ENCODE measurements at places on chromosomes 2 and 18. TPM values are rescaled to one million over a fixed set of nuclear protein-coding genes. Genes with fewer than 3 reads are reported as not detected.
A peak's percentile ranks its signal among the peaks of the same experiment; 100 is the strongest.

GRCh38 chr2:69554981-69555380, 88.6 kb downstream of the AAK1 start:
- no peak for DNase-seq
- H3K4me3 ChIP-seq, result peak overlapping the region; percentile 33
- peaks cover 6% of the 10 kb centered on the region for H3K36me3 ChIP-seq
- peaks cover 41% of the 10 kb centered on the region for H3K4me1 ChIP-seq

DNA sequence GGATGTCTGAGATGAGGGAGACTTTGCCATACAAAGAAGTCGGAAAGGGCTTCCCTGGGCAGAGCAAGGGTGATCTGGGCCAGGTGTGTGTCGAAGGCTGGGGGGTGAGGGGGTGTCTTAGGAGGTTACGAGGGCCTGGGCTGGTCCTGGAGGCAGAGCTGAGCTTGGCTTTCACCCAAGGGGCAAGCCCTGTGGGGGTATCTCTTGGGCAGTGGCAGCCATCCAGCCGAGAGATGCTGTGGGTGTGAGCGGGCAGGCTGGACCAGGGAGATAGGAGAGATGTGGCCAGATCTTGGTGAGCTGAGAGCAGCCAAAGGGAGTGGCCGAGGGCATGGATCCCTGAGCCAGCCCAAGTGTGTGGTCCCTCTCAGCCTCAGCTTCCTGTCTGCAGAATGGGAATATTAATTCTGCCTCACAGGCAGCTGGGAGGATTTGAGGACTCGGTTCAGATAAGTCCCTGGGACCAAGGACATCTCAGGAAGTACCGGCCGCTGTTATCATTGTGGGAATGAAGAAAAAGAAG, 33.0 kb downstream of the MAL start:
- no peak overlapping the region for H3K27ac ChIP-seq
- H3K27me3 ChIP-seq, result peaks cover 11% of the 10 kb centered on the region
- DNase-seq, result peak; percentile 10
- H3K4me3 ChIP-seq, result no peak overlapping the region

The MERTK gene
- total RNA-seq, result 0.67 TPM

- H3K4me1 ChIP-seq, result no peaks in the 10 kb centered on the region
- H3K27me3 ChIP-seq, result peaks cover 3% of the 10 kb centered on the region
- no peak overlapping the region for H3K27ac ChIP-seq
- H3K4me3 ChIP-seq, result no peak overlapping the region
- peaks cover 2% of the 10 kb centered on the region for H3K36me3 ChIP-seq
- no peak for DNase-seq
These were observed 33.5 kb upstream of the CRIM1 start for GRCh38 chr2:36322108-36322507.

DNA sequence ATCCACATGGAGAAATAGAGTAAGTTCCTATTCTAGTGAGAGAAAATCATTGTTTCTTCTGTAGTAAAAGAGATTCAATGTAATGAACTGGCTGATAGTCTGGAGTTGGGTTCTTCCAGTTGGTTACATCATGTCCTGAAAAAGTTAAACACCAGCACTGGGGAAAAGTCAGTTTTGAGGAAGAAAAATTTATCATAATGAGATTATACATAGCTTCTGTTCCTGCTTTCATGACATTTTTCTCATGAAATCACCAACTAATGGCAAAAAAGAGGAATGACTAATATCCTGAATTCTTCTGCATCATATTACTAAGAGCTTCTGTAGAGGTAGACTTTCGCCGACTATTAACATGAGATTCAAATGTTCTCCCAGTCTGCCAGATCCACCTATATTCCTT, 69.2 kb upstream of the SLC9A2 start:
- no peaks in the 10 kb centered on the region for H3K27me3 ChIP-seq
- no peak overlapping the region for H3K27ac ChIP-seq
- no peak for DNase-seq
- peaks cover 30% of the 10 kb centered on the region for H3K36me3 ChIP-seq

- no peaks in the 10 kb centered on the region for H3K27me3 ChIP-seq
- DNase-seq, result no peak
These were observed 72.9 kb upstream of the VRK2 start for GRCh38 chr2:57973621-57974186.

DNA sequence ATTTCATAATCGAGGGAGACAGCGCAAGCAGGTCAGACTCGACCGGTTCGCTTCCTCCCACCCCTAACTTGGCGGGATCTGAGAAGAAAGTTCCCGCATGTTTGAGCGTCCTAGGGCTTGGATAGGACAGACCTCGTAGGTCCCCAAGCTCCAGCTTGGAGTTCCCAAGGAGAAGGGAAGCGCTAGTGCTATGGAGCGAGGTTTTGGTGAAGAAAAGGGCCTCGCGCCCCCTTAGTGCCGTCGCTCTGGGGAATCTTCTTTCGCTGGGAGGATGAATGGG, 11.6 kb upstream of the SKOR2 start:
- H3K4me3 ChIP-seq, result no peak overlapping the region
- no peak overlapping the region for H3K27ac ChIP-seq
- H3K27me3 ChIP-seq, result peaks cover 56% of the 10 kb centered on the region
- H3K4me1 ChIP-seq, result no peaks in the 10 kb centered on the region
- peaks cover 4% of the 10 kb centered on the region for H3K36me3 ChIP-seq

GRCh38 chr2:69345434-69345833, 41.6 kb downstream of the GFPT1 start:
- no peaks in the 10 kb centered on the region for H3K27me3 ChIP-seq
- H3K4me1 ChIP-seq, result no peaks in the 10 kb centered on the region
- no peak overlapping the region for H3K27ac ChIP-seq
- no peak for DNase-seq
- H3K36me3 ChIP-seq, result peaks cover 34% of the 10 kb centered on the region
- no peak overlapping the region for H3K4me3 ChIP-seq

DNA sequence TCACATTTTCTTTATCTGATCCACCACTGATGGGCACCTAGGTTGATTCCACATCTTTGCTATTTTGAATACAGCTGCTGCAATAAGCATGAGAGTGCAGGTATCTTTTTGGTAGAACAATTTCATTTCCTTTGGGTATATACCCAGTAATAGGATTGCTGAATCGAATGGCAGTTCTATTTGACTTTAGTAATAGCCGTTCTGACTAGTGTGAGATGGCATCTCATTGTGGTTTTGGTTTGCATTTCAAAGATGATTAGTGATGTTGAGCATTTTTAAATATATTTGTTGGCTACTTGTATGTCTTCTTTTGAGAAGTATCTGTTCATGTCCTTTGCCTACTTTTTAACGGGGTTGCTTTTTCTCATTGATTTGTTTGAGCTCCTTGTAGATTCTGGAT, 72.3 kb downstream of the CCDC138 start:
- no peak overlapping the region for H3K27ac ChIP-seq
- DNase-seq, result no peak
- H3K4me3 ChIP-seq, result no peak overlapping the region
- H3K27me3 ChIP-seq, result no peaks in the 10 kb centered on the region
- no peaks in the 10 kb centered on the region for H3K36me3 ChIP-seq
- H3K4me1 ChIP-seq, result no peaks in the 10 kb centered on the region

The DSG3 gene
- total RNA-seq, result not detected

DNA sequence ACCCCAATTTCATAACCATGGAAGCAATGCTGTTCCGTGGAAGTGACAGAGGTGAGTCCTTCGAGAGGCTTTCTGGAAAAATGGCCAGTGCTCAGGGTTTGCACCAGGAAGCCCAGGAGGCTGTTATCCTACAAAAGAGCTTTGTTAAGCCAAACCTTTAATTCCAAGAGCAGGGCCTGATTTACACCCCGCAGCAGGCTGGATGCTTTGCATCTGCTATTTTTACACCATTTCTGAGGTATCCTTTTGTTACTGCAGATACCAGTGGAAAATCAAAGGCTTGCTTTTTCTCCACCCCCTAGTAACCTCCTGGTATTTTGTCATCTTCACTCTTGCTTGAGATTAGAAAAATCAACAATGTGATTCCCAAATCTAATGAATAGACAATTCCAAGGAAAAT, 380.6 kb downstream of the SOX11 start:
- no peaks in the 10 kb centered on the region for H3K36me3 ChIP-seq
- no peak for DNase-seq
- no peaks in the 10 kb centered on the region for H3K4me1 ChIP-seq
- no peak overlapping the region for H3K4me3 ChIP-seq

GRCh38 chr2:100773538-100773937, 46.4 kb upstream of the NPAS2 start:
- H3K27ac ChIP-seq, result no peak overlapping the region
- H3K36me3 ChIP-seq, result no peaks in the 10 kb centered on the region
- H3K4me1 ChIP-seq, result no peaks in the 10 kb centered on the region
- no peak overlapping the region for H3K4me3 ChIP-seq

GRCh38 chr2:144331674-144332355, 188.1 kb downstream of the ZEB2 start:
- peak overlapping the region; percentile 88 for H3K4me3 ChIP-seq
- peak overlapping the region; percentile 97 for H3K27ac ChIP-seq
- peaks cover 54% of the 10 kb centered on the region for H3K4me1 ChIP-seq
- no peaks in the 10 kb centered on the region for H3K27me3 ChIP-seq
- DNase-seq, result no peak

- no peak for DNase-seq
- no peak overlapping the region for H3K4me3 ChIP-seq
- peaks cover 7% of the 10 kb centered on the region for H3K27me3 ChIP-seq
These were observed 219.3 kb upstream of the TNP1 start for GRCh38 chr2:217079165-217079564.

DNA sequence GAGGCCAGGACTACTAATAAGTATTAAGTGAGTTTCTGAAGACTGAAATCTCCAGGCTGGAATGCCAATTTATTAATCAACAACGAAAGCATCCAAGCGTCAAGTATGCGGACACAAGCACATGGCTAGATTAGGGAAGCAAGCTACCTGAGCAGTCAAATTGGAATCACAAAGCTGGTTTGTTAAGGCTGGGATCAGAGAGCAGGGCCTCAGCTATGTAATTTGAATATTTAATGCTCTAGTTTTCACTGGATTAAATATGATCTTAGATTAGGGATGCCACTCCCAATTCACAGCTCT, 5.7 kb downstream of the CCL20 start:
- DNase-seq, result no peak
- H3K4me3 ChIP-seq, result no peak overlapping the region
- no peak overlapping the region for H3K27ac ChIP-seq
- no peaks in the 10 kb centered on the region for H3K4me1 ChIP-seq
- no peaks in the 10 kb centered on the region for H3K36me3 ChIP-seq

- no peaks in the 10 kb centered on the region for H3K4me1 ChIP-seq
- H3K4me3 ChIP-seq, result no peak overlapping the region
- no peak overlapping the region for H3K27ac ChIP-seq
- DNase-seq, result no peak
- H3K27me3 ChIP-seq, result peaks cover 9% of the 10 kb centered on the region
These were observed 6.2 kb upstream of the CCDC85A start for GRCh38 chr2:56177420-56178220.

The ACOXL gene
- total RNA-seq, result 1.4 TPM

- no peak overlapping the region for H3K27ac ChIP-seq
- H3K27me3 ChIP-seq, result peaks cover 54% of the 10 kb centered on the region
- no peaks in the 10 kb centered on the region for H3K4me1 ChIP-seq
- no peak overlapping the region for H3K4me3 ChIP-seq
- DNase-seq, result no peak
These were observed 270.7 kb downstream of the ALK start for GRCh38 chr2:29650631-29651097.

The CRYGD gene
- not detected for total RNA-seq

DNA sequence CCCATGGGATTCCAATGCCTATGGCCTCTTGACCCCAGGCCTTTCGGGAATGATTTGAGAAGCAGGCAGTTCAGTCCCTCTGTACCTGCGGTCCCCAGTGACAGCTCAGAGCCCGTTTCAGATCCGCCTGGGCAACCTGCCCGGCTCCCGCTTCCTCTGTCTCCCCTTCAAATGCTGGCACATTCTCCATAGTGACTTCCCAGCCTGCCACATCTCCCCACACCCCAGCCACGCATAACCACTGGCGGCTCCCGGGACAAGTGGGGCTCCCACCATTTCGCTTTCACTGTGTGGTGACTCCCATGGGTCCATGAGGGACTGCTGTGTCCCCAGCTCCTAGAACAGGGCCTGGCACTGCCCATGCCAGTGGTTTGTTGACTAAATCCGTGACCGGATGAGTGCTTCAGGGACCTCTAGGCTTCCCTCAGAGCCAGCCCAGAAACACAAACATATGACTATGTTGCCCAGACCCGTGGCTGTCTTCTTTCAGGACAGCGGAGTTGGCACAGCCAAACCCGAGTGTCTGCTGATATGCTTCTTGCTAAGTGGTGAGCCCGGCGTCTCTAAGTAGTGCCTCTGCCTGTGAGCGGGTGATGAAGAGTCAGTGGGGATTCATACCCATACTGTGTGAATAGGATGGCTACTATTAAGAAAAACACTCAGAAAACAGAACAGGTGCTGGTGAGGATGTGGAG, 91.2 kb downstream of the GLI2 start:
- DNase-seq, result peak; percentile 47
- H3K4me3 ChIP-seq, result no peak overlapping the region
- H3K36me3 ChIP-seq, result no peaks in the 10 kb centered on the region
- no peaks in the 10 kb centered on the region for H3K4me1 ChIP-seq

DNA sequence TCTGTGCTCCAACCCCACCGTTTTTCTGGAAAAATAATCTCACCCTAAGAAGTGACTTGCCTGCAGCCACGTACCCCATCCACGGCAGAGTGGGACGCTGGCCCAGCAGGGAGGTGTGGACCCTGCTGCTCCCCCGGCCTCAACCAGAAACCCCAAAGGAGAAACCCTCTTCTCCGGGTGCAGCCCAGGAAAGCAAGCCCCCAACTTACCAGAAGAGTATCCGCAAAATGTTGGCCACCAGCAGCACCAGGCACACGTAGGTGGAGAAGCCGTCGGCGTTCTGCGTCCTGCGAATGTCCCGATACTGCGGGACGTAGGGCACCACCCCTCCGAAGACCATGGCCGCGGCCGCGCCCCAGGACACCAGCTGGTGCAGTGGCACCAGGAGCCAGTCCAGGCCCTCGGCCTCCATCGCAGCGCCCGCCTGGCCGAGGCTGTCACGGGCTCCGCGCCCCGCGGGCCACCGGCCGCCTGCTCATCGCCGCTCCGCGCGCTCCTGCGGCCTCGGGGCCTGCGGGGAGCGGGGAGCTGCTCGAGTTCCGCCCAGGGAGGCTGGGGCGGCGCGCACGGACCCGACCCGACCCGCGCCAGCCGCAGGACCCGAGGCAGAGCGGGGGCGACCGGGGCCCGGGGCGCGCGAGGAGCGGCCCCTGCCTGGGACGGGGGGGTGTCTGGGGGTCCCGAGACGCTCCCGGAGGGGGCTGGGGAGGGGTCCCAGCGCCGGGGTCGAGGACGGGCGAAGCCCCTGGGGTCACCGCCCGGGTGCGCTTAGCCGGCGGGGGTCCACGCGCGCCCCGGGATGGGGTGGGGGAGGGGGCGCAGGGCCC, 725 bp downstream of the SLC66A2 start:
- peak overlapping the region; percentile 48 for H3K27ac ChIP-seq
- DNase-seq, result no peak
- H3K4me3 ChIP-seq, result peak overlapping the region; percentile 84
- H3K4me1 ChIP-seq, result peaks cover 17% of the 10 kb centered on the region
- H3K27me3 ChIP-seq, result no peaks in the 10 kb centered on the region

- H3K27me3 ChIP-seq, result no peaks in the 10 kb centered on the region
- H3K27ac ChIP-seq, result peak overlapping the region; percentile 79
- no peaks in the 10 kb centered on the region for H3K36me3 ChIP-seq
- peak overlapping the region; percentile 90 for H3K4me3 ChIP-seq
- DNase-seq, result no peak
These were observed 102.9 kb upstream of the RAB6C start for GRCh38 chr2:129876541-129876940.

The L3MBTL4 gene
- 4.1 TPM for total RNA-seq

GRCh38 chr2:197042739-197043196, 116.3 kb upstream of the PGAP1 start:
- DNase-seq, result no peak
- H3K4me1 ChIP-seq, result peaks cover 22% of the 10 kb centered on the region
- peak overlapping the region; percentile 63 for H3K27ac ChIP-seq
- no peaks in the 10 kb centered on the region for H3K27me3 ChIP-seq
- peaks cover 21% of the 10 kb centered on the region for H3K36me3 ChIP-seq

The IL1RN gene
- total RNA-seq, result 3.3 TPM

- H3K4me1 ChIP-seq, result no peaks in the 10 kb centered on the region
- no peaks in the 10 kb centered on the region for H3K36me3 ChIP-seq
These were observed 47.8 kb upstream of the MAPRE3 start for GRCh38 chr2:26922405-26923188.

The DNAJC5G gene
- total RNA-seq, result not detected

All from natural killer cell treated with Interleukin-12 subunit alpha and Interleukin-12 subunit beta and Interleukin-15 and Interleukin-18, amount 100 ng/mL, for 72 hours (primary cell).